ENCODE measurements at places on chromosomes 5 and 9. TPM values are rescaled to one million over a fixed set of nuclear protein-coding genes. Genes with fewer than 3 reads are reported as not detected.

Gene FABP6
- total RNA-seq, result not detected

Gene CREBRF
- total RNA-seq, result 20.8 TPM

Gene PCDHGB1
- 2.2 TPM for total RNA-seq

Gene FCHO2
- total RNA-seq, result 24.2 TPM

Gene SHOC1
- under 0.01 TPM for total RNA-seq

Gene ADAMTS6
- total RNA-seq, result 90.7 TPM

Gene PTGR1
- 67.4 TPM for total RNA-seq

Gene ZNG1E
- total RNA-seq, result 18.7 TPM

Gene CYLC2
- not detected for total RNA-seq

Gene SEMA5A
- 86.2 TPM for total RNA-seq

Gene PCDHGC5
- total RNA-seq, result 7.3 TPM

Gene FOXD4L4
- 0.20 TPM for total RNA-seq

Gene PHF2
- 15.6 TPM for total RNA-seq

Gene GABRB2
- total RNA-seq, result not detected

Gene HMMR
- total RNA-seq, result 12.8 TPM

Gene MYMK
- not detected for total RNA-seq

Gene FAM163B
- 0.39 TPM for total RNA-seq

Gene SYK
- not detected for total RNA-seq

Gene IFNA21
- total RNA-seq, result not detected

Gene IQGAP2
- total RNA-seq, result 2.2 TPM

Gene FBP2
- total RNA-seq, result not detected

Gene PLAA
- 47.8 TPM for total RNA-seq

Gene GLRA1
- total RNA-seq, result not detected

Gene SIGMAR1
- total RNA-seq, result 72.6 TPM

Gene PAEP
- not detected for total RNA-seq

Gene GPSM1
- 41.5 TPM for total RNA-seq

Gene UBE2R2
- 27.7 TPM for total RNA-seq

Gene SAXO1
- under 0.01 TPM for total RNA-seq

Gene PCDHB5
- total RNA-seq, result 2.2 TPM

Gene ORM1
- not detected for total RNA-seq

Gene RGS7BP
- 6.2 TPM for total RNA-seq

Gene FOXD4L5
- 0.07 TPM for total RNA-seq

Gene CA9
- 181 TPM for total RNA-seq

Gene AFAP1L1
- 14.9 TPM for total RNA-seq

Gene MLANA
- not detected for total RNA-seq

Gene FAM153A
- total RNA-seq, result 0.10 TPM

Gene CLIC3
- total RNA-seq, result 2.9 TPM

Gene DEPDC1B
- 0.63 TPM for total RNA-seq
